Adrenal gland (tissue), 19 donors: ENCODE measurements at places on chromosomes 3 and 15. TPM values are rescaled to one million over a fixed set of nuclear protein-coding genes. Genes with fewer than 3 reads are reported as not detected.

GPR87 gene
- not detected for total RNA-seq

CPN2 gene
- total RNA-seq, result 0.44 TPM

DOCK3 gene
- total RNA-seq, result 2.6 TPM

CD200R1 gene
- 1.3 TPM for total RNA-seq

ALS2CL gene
- 5.5 TPM for total RNA-seq

SSUH2 gene
- total RNA-seq, result 0.61 TPM

LSAMP gene
- 23.9 TPM for total RNA-seq

VPS33B gene
- 21.5 TPM for total RNA-seq

ECE2 gene
- 0.39 TPM for total RNA-seq

CFAP91 gene
- total RNA-seq, result 5.5 TPM

FBXL2 gene
- 6.6 TPM for total RNA-seq

DNA sequence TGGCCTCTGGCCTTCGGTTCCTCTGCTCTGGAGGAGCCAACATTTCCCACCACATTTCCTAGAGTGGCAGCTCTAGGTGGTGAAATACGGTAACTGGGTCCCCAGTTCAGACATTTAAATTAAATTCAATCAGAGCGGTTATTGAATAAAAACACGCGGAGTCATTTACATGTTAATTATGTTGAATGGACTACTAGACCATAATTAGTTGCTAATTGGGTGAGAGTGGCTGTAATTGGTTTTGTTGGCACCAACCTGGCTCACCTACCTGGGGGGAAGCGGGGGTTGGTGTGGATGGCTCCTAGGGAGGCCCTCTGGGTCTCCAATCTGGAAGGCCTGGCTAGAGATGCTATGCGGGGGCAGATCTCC is 12.7 kb downstream of the SEMA3F start:
- DNase-seq, result no peak

GRCh38 chr15:97728791-97729190 is 231.7 kb upstream of the ARRDC4 start:
- DNase-seq, result no peak

DNA sequence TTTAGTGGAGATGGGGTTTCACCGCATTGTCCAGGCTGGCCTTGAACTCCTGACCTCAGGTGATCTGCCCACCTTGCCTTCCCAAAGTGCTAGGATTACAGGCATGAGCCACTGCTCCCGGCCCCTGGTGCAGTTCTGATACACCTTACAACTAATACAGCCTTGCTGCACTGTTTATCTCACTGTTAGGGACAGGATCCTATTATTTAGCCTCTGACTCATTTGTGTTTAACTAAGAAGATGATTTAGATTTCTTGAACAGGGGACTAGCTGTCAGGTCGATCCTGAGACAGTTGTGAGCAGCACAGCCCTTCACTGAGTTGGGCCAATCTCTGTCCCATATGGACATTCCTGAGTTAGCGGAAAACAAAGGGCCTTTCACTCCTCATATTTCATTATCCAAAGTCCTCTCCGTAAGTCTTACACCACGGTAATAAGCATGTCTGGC is 19.2 kb downstream of the GYG1 start:
- DNase-seq, result no peak

DNA sequence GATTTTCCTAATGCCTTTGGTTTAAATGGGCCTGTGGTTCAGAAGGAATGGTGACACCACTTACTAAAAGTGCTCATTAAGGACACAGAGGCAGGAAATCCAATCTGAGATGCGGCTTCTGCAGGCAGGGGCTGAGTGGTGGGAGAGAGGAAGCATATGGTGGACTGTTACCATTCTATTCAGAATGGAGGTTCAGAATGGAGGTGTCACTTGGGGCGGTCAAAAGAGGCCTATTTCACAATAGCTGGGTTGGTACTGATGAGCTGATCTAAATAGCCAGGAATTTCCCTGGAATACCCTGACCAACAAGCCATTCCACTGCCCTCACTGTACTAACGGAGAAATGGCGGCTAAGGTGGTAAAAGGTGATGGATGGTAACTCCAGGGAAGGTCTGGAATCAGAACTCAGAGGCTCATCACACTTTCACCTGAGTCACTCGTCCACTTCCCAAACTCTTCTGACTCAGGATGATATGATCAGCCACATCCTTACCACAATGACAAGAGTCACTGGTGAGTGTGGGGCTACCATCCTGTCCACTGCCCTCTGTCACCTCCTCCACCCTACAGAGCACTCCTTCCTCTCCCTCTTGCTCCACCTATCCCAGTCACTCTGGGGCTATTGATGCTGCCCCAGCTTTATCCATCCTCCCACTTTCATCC is 15.7 kb downstream of the RFT1 start:
- no peak for DNase-seq

DNA sequence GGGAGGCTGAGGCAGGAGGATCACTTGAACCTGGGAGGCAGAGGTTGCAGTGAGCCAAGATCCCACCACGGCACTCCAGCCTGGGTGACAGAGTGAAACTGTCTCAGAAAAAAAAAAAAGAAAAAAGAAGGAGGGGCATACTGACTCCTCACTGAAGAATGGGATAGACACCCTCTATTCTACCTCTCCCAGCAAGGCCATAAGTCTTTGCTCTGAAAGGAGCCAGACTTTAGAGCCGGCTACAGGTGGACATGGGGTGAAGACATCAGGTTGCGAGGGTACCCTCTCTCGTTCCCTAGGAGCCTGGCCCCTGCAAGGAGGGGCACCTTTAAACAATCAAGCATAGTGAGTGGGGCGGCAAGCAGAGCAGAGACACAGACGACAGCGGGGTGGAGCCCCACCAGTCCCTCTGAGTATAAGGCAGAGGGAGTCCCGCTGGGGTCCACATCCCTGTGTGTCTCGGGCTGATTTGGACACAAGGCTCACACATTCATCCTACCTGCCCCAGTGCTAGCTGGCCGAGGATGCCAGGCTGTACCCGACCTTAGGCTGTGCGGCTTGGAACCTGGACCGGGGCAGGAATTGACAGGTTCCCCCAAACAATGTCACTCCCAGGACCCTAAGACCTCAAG is 1.1 kb downstream of the GRAMD2A start:
- no peak for DNase-seq

DNA sequence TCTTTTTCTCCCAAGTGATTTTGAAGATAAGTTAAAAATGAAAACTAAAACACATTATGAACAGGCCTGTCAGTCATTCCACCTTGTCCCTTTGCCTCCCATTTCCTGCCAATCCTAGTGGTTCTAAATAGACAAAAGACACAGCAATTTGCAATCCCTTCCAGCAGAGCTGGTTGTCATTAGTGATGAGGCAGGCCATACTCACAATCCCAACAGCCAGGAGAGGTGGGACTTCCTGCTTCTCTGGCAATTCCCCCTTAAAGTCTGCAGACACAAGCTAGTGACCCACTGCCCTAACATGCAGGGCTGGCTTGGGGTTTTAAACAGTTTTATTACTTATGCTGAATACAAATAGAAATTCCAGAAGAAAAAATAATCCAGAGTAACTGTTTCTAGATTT is 38.4 kb upstream of the RBP1 start:
- DNase-seq, result no peak

GRCh38 chr15:34364041-34364440 is 3.0 kb downstream of the LPCAT4 start:
- no peak for DNase-seq

DNA sequence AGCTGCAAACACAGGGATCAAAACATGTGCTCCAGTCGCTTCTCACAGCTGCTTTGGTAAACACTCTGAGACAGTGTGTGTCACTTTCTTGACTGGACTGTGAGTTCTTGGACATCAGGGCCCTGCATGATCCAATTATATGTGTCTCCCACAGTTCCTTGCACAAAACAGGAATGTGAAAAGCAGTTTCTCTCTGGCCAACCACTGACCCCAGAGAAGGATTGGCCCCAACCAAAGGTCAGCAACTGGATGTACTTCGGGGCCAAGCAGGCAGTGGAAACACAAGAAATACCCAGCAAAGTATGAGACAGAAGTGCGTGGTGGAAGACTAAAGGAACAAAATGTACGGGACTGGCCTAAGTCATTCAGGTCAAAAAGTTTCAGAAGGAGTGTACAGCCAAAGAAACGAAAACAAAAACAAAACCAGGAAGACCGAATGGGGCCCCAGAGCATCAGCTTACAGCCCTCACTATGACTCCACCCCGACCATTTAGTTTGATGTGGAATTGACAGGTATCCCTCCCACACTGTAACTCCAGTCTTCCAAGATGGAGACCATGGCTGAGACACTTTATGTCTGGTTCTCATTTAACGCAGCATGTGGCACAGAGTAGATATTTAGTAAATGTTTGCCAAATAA is 76.7 kb upstream of the LPP start:
- no peak for DNase-seq

DNA sequence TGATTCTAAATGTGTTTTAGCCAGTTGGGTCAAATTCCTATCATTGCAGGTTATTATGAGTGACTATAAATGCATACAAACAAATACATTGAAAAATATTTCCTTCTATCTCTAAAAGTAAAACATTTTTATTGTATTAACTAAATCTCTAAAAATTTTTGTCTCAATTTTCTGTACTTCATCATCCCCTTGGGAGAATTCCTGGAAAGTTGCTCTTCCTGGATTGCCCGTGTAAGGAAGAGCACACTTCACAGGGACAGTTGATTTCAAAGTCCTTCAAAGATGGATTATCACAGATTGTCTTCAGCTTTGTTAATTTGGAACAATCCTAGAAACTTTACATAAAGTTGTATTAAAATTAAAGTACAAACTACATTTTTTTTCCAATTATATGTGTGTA is 595.6 kb downstream of the ROBO1 start:
- no peak for DNase-seq

- DNase-seq, result no peak
Measured at GRCh38 chr3:138378331-138378730, 30.0 kb downstream of the MRAS start.

GRCh38 chr15:55003965-55004873 is 192.5 kb downstream of the RSL24D1 start:
- DNase-seq, result no peak

- no peak for DNase-seq
Measured at GRCh38 chr3:177973241-177973840, 562.9 kb upstream of the KCNMB2 start.

- DNase-seq, result no peak
Measured at GRCh38 chr3:160671231-160671630, 5.7 kb upstream of the ARL14 start.

DNA sequence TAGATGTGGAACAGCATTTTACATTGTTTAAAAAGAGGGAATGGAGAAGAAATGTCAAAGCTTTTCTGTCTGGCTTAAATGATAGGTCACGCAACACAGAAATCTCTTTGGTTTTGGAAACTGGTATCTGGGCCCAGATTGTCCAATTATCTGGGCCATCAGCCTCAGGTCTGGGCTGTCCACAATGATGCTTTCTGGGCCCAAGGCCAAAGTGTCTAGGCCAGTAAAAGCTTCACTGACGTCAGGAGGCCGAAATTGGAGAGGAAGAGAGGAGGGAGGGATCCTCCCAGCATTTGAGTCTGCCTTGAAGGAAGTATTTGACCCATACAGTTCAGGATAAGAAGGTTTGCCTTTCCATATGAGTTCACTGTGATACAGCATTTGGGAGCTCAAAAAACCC is 60.7 kb upstream of the ALDH1A3 start:
- peak; percentile 32 for DNase-seq

DNA sequence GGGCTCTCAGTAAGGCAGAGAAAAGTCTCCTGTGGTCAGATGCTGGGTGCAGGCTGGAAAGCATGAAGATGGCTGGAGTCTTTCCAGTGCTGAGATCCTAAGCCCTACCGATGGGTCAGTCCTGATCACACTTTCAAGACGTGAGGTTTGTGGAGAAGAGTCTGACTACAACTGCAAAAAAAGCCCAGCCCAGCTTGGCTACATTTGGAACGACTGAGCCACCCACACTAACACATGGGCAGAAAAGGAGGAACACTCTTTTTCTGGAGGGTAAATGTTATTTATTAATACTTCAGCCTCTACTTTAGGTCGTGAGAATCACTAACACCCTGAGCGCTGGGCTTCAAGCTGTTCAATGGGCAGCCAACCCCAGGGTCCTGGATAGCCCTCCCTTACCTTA is 22.0 kb upstream of the C3orf22 start:
- DNase-seq, result no peak

DNA sequence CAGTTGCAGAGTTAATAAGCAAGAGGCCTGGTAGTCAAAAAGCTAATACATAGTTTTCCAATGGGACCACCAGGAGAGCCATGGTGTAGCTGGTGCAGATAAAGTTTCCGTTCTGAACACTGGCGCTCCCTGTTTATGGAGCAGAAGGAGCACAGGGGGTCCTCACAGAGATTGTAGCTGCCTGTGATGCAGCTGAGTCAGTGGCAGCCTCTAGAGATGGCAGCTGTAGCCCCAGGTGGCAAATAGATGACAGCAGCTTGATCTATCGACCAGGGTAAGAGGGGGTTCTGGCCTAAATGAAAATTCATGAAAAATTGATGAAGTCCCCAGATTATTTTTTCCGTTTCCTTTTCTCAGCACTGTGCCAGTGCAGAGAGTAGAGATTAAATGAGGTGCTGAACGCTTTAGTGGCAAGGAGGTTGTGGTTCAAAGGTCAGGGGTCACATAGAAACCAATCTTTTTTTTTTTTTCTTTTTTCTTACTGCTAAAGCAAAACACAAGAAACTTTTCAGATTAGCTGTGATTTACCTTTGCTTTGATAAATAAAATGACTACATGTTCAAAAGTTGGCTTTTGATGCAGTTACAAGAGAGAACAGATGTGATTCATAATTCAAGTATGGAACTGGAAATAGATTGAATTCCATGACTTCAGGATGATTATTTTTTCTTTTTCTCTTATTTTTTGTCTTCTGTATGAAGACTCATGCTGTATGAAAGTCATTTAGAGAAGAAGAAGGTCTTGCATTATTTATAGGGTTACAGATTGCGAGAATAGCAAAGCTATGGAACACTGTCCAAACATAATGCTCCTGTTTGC is 63.3 kb downstream of the ROBO2 start:
- DNase-seq, result no peak

DNA sequence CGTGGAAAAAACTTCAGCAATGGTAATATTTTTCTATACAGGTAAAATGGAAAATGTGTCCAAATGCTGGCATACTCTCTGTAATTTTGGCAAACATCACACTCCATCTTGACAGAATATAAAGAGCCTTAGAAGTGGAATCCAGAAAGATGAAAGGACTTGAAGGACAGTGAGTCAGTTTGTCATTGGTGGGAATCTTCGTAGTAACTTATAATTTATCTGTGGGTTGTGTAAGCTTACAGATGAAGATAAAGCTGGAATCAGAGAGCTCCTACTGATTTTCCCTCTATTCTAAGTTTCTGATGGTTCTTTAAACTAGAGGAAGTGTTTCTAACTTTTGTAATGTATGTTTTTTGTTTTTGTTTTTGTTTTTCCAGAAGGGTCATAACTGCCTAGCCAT is 8.7 kb upstream of the PDZRN3 start:
- no peak for DNase-seq

GRCh38 chr3:61066800-61067199 is 184.5 kb downstream of the FHIT start:
- no peak for DNase-seq

DNA sequence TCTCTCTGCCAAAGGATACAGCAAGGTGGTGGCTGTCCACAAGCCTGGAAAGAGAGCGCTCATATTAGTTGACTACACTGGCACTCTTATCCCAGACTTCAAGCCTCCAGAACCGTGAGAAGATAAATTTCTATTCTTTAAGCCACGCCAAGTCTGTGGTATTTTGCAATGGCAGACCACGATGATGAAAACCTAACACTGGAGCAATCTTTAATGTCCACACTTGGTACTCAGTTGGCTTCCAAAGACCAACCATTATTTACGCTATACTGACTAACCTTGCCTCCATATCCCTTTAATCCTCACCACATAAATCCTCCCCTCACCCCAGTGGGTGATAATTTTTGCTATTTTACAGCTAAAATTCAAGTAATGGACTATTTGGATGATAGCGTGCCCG is 16.9 kb upstream of the LACTB start:
- DNase-seq, result no peak
